Right cardiac atrium (tissue), 5 donors: ENCODE measurements at places on chromosomes 6 and 20.

DNA sequence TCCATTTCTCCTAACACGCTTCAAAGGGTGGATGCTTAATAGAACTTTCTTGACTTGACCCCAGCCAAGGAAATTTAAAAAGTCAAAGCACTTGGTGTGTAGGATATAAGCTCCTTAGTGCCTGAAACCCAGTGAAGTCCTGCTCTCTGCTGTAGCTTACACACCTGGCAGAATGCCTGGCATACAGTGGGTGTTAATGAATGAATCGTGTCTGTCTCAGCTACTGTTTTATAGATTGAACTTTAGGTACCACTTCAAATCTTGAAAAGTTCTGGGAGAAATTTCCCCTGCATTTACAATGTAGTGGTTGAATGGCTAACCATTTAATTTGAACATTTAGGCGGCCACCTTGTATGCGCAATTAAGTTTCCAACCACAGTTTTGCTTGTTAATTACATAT is 70.5 kb upstream of the ZNF217 start:
- no peak for DNase-seq

- DNase-seq = no peak
Measured at GRCh38 chr6:116409756-116410155, 39.0 kb downstream of the DSE start.

GRCh38 chr6:21163838-21164180 is 429.7 kb upstream of the SOX4 start:
- DNase-seq = no peak

- DNase-seq = no peak
Measured at GRCh38 chr6:24779416-24780016, 4.8 kb downstream of the GMNN start.

- no peak for DNase-seq
Measured at GRCh38 chr20:20195021-20195705, 142.8 kb downstream of the CFAP61 start.

GRCh38 chr6:57069228-57069627 is 20.8 kb upstream of the ZNF451 start:
- no peak for DNase-seq

DNA sequence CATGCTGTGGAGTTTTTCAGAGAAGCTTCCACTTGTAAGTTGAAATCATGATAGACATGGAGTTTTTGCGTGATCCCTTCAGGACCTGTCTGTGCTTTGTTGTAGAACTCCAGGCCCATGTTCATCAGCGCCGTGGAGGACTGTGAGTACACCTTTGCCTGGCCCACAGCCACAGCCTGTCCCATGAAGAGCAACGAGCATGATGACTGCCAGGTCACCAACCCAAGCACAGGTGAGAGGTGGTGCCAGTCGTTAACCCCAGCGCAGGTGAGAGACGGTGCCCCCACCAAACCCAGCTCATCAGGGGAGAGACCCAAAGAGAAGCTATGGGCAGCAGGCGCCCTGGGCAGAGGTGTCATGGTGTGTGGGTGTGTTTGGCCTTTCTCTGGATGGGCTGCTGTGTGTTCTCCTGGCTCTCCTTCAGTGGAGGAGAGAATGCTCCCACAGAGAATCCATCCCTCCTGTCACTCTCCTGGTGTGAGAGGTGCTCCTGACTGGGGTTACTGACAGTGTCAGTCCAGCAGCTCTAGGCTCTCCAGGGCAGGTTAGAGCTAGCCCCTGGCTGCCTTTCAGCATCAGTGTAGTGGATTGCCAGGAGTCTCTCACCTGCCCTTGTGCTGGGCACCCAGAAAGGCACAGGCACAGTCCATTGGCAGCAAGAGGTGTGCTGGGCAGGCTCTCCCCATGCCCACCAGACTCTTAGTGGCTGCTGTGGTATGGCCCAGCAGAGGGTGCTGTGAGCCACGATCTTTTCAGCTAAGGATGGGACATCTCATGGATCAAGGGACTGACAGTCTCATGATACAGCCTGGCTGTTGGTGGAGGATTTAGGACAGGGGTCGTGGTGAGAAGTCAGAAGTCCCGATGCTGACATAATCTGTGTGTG is 49.6 kb upstream of the SLC22A1 start:
- DNase-seq = no peak
